Fibroblast of mammary gland (primary cell): ENCODE measurements at places on chromosomes 2 and 18.
A peak's percentile ranks its signal among the peaks of the same experiment; 100 is the strongest.

DNA sequence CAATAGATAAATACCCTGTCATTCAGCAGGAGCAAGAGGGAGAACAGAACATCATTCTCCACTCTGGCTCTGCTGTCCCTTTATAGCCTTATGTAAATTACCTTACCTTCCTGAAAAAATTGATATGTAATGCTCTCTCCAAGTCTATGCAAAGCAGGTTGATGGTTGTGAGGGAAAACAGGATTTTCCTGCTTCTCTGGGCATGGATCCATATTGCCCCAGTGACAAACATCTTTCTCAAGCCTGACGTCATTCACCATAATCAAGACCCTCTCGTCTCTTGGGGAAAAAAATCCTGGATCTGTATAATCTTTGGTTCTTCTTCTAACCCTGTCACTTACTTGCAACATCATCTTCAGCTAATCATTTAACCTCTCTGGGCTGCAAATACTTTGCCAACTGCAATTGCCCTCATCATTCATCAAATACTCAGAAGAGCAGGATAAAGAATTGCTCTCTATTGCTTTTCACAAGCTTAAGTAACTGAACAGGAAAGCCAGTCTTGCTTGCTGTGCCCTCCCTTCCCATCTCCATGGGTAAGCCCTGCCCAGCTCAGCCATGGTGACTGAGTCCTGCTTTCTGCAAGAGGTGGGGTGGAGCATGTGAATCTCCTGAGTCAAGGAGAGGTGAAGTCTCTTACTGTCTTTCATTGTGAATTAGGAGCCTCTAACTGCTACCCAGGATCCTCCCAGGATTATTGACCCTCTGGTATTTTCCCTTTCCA lies 123.7 kb upstream of the KLF7 start:
- DNase-seq, result peak; percentile 63

DNA sequence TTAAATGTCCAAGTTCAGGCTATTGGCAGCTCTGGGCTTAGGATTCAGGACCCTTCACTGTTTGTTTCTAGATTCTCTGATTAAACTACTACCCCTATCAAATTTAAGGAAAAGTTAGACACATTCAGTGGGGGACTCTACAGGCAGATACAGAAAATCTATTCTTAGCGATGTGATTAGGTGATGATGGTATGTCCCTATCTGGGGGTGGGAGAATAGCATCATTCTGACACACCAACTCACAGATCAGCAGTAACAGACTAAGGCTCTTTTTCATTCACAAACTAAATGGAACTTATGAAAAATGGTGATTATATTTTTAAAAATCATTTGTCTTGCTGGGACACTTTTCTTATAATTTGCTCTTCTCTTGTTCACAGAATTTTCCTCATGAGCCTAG lies 232.9 kb upstream of the CDH2 start:
- DNase-seq, result no peak

DNA sequence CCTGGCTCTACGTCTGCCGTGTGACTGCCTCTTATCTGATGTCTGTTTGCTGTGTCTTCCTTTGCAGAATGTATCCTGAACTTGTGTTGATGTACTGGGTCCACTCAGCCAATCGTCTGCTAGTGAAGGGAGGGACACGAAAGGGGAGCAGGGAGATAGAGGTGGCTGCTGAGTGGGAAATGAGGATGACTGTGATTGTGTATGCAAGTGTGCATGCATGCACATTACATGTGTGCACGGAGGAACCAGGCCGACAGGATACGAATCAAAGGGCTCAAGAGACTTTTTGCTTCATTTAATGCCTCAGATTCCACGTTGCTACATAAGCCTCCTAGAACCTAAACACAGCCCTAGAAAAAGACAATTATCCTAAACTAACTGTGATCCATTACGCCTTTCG lies 111.2 kb downstream of the TFCP2L1 start:
- no peak for DNase-seq

DNA sequence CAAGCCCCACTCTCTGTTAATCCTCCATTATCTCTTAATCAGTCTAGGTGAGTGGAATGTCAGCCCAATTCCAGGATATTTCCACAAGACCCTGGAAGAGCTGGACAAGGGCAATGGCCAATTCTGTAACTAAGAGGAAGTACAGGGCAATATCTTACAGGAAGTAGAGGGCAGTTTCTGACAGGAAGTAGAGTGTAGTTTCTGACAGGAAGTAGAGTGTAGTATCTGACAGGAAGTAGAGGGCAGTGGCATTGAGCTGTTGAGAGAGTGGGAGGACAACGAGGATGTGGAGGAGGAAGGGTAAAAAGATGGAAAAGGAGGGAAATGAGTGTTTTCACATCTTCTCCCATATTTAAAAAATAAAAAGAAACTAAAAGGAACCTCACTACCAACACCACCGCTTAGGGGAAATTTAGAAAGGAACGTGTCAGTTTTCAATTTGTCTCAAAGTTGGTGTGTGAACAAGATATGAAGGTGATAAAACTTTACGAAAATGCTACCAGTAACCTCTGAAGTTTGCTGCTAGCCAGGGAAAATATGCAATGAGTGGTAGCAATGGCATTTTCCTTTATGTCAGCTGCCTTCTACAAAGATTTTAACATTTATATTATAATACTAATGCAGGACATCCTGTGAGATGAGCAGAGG lies 430.9 kb upstream of the HNRNPA3 start:
- no peak for DNase-seq

GRCh38 chr2:72204786-72205503 lies 57.3 kb upstream of the CYP26B1 start:
- DNase-seq, result peak; percentile 72

- DNase-seq, result no peak
Measured at GRCh38 chr18:1658908-1659566, 754.4 kb downstream of the ADCYAP1 start.

GRCh38 chr2:63023444-63023843 lies 27.2 kb upstream of the OTX1 start:
- DNase-seq, result peak; percentile 53

GRCh38 chr2:27033253-27033852 lies 588 bp downstream of the TMEM214 start:
- DNase-seq, result no peak

DNA sequence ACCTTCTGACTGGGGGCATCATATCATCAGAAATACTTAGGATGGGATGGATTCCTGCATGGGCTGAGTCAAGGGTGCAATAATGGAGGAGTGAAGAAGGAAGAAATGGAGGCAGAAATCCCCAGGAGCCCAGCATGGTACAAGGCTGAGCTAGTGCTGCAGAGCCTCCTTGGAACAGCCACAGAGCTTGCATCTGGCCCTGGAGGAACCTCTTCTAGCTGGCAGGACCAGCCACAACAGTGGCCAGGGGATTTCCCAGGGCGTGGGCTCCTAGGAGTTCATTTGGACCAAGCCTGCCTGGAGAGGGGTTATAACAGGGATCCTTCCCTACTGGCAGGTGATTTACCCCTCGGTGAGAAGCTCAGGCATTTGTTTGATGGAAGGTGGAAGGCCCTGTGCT lies 4.7 kb upstream of the IL37 start:
- DNase-seq, result no peak

DNA sequence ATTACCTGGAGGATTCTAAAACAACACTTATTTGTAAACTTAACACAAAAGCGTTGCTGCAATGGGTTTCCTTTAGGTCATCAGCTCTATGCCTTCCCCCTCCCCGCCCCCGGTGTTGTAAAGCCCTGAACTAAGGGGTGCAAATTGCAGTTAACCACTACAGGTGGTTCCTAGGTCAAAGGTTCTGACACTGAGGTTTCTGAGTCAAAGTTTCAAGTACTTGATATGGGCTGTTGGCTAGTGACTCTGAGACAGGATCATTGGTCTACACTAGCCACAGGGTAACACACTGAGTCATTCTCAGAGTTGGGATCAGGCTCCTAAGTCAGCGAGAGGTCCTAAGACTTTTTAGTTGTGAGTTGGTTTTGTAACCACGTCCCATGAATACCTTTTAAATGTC lies 15.4 kb downstream of the IL1B start:
- DNase-seq, result no peak

GRCh38 chr18:3110034-3110752 lies 97.2 kb upstream of the LPIN2 start:
- no peak for DNase-seq

DNA sequence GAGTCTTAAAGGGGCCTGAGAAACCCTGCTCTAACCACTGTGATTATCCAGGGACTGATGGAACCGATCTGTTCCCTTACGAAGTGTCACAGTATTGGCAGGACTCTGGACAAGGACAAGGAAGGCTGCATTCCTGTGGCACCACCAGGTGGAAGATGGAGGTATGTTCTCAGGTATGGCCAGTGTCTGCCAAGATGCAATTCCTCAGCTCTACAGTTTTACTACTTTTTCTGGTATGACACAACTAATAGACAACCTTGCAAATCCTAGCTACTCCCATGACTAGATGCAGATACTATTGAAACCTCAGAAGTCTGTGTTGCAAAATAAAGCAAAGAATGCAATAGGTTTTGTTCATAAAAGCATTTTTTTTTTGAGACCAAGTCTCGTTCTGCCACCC lies 14.6 kb downstream of the RAB31 start:
- no peak for DNase-seq

DNA sequence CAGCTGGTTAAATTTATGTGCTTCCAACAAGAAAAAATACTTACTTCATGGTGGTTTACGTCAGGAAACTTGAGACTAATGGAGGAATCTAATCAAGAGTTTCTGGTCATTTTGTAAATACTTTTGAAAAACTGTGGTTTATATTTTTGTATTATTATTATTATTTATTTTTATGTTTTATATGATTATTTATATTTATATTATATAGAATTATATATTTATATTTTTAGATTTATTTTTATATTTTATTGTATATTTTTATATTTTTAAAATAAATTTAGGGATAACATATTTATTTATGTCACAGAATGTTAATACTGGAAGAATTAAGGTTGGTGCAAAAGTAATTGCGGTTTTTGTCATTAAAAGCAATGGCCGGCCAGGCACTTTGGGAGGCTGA lies 474.5 kb upstream of the DDX18 start:
- DNase-seq, result no peak

DNA sequence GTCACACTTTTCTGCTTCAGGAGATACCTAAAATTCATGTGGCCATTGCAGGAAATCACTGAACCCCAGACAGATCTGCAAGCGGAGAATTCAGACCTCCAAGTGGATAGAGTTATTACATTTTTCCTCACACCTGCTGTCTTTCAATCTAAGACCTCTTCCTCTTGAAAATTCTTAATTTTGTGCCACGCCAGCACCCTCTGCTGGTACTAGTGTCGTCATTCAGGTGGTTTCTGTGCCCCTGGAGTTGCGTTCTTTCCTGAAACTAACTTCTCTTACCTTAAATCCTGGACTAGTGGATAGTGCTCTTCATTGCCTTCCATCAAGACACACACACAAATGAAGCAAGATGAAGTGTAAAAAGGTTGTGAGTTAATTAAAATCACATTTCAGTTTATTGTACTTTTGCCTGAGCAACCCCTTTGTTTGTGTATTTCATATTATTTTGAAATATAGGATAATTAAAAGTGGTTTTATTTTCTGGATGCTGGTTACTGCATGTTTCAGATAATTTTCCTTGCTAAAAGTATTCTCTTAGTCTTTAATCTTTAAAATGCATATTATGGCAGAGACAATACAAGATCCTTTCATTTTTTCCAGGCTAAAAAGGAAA lies 1.6 kb upstream of the DNER start:
- peak; percentile 27 for DNase-seq

- DNase-seq, result no peak
Measured at GRCh38 chr2:47241715-47242114, 86.6 kb upstream of the STPG4 start.

DNA sequence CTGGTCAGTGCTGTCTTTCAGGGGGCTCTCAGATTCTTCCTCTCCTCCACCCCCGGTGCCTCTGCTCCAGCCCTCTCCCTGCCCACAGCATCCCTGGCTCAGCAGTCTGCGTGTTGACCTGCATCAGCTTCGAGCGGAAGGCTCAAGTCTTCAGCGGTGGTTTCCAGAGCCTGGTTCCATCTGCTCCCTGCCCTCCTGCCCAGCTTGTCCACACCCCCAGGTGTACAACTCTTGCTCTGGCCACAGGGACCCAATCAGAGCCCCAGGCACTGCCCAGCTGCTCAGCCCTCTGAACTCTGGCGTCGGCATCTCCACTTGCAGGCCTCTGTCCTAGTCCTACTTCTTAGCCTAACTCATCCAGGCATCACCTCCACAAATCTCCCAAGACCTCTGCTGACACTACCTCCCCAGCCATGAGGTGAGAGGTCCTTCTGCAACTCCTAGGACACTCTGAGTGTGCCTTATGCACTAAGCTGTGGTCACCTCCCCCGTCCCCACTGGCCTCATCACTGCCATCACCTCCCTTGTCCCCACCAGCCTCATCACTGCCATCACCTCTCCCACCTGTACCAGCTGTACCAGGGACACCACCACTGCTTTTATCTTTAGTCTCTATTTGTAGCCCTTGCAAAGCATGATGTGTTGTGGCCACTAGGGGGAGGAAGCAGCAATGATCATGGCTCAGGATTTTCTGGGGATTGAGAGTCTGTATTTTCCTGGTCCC lies 60.9 kb downstream of the EDAR start:
- DNase-seq, result peak; percentile 58

DNA sequence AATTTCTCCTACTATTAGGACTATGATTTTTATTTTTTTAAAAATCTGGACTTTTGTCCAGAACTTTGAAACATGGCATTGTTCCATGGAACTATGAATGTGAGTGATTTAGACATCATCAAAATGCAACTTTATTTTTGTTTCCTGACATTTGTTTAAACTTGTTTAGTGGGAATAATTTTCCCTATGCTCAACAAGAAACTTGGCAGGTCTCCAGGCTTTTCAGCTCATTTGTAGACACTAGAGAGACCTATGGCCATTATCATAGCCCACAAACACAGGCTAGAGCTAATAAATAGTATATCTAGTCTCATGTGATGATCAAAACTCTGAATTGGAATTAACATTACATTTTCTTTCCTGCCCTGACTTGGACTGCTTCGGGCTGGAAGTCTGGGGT lies 145.1 kb upstream of the CELF4 start:
- no peak for DNase-seq

DNA sequence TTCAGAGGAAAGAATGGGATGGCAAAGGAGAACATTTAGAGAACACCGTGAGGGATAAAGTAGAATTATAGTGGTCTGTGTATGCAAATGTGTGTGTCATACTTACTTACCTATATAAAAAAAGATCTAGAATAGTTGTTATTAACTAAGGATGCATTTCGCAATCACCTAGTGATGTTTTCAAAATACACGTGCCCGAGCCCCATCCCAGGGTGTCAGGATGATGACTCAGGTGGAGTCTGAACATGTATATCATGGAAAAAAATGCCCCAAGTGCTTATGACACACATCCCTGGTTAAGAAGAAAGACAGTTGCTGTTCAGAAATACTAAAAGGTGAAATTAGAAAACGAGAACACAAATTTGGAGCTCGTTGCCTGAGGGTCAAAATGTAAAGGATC lies 109.0 kb downstream of the CERS6 start:
- peak; percentile 89 for DNase-seq

DNA sequence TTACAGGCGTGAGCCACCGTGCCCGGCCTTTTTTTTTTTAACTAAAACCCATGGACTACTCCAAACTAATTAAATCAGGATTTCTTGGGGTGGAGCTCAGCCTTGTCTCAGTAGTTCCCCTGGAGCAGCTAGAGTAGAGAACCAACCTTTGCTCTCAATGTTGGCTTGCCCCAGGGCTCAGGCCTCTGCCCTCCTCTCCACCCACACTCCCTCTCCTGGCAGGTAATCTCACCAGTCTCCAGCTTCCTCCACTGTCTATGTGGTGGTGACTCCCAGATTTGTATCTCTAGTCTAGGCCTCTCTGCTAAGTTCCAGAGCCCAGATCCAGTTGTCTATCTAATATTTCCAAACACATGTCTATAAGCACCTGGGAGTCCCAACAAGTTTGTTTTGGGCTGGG lies 9.6 kb upstream of the MTA3 start:
- DNase-seq, result no peak
